Kidney glomerular epithelial cell (primary cell): ENCODE measurements at places on chromosomes 16 and 17.

- peak; percentile 76 for DNase-seq
Measured at GRCh38 chr17:73292031-73292531, 19.7 kb downstream of the CDC42EP4 start.

- no peak for DNase-seq
Measured at GRCh38 chr17:54882371-54882770, 18.3 kb upstream of the TOM1L1 start.

DNA sequence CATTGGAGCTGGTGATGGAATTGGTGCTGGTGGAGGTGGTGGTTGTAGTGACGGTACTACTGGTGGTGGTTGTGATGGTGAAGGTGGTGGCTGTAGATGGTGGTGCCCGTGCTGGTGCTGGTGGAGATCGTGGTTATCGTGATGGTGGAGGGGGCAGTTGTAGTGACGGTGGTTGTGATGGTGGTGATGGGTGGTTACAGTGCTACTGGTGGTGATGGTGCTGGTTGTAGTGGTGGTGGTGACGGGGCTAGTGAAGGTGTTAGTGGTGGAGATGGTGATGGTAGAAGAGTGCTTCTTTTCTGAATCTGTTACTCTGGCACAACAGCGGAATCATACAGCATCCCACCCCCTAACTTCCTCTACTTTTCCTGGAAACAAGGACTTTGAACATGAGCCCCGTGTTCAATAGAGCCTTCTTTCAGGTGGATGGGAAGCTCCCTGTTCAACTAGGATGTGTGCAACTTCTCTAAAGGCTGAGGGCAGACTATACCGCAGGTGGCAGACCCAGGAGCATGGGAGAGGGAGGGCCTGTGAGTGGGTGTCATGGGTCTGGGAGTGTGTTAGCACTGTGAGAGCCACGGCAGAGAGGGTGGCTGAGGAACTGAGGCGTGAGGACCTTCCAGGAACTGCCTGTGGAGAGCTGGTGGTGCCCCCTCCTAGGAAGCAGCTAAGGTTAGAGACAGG is 8.2 kb downstream of the TBX21 start:
- DNase-seq, result no peak

DNA sequence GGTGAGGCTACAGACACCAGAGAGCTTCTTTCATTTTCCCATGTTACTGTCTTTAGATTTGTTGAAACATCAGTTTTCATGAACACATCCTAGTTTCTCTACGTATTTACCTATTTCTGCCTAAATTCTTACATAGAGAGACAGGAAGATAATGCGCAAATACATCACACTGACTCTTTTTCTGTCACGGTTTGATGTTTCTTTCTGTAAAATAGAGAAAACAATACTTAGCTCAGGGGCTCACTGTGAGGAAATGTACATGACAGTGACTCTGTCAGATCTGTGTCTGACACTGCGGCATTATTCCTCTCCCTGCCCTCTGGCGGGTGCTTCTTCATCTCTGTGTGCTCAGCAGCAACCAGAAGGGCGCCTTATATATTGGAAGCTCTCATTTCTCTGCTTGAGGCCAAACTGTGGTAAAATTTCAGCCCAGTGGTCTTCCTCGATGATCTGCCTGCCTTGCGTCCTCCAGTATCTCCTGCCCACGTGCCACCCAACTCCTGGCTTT is 264.1 kb downstream of the PHKB start:
- DNase-seq, result no peak

- no peak for DNase-seq
Measured at GRCh38 chr17:66441101-66441661, 138.8 kb downstream of the PRKCA start.
